ENCODE measurements at places on chromosomes 5 and 9.

DNA sequence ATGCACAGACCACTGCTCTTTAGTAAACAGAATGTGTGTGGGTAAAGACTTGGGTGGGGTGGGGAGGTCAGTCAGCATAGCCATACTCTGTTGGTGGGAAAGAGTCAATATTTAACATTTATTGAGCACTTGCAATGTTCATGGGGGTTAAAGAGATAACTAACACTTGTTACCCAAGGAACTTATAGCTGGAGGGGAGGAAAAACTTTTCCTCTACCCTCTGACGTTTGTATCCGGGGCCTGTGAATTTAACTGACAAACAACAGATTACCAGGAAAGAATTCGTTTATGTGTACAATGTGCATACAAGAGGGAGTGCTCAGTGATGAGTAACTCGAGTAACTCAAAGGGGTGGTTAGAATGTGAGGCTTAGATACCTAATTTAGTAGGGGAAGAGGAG is 6.8 kb upstream of the CLINT1 start:
- no peak for DNase-seq
- no peak overlapping the region for H3K4me3 ChIP-seq
- peaks cover 20% of the 10 kb centered on the region for H3K4me1 ChIP-seq
- H3K27me3 ChIP-seq, result no peaks in the 10 kb centered on the region
- H3K36me3 ChIP-seq, result no peaks in the 10 kb centered on the region

DNA sequence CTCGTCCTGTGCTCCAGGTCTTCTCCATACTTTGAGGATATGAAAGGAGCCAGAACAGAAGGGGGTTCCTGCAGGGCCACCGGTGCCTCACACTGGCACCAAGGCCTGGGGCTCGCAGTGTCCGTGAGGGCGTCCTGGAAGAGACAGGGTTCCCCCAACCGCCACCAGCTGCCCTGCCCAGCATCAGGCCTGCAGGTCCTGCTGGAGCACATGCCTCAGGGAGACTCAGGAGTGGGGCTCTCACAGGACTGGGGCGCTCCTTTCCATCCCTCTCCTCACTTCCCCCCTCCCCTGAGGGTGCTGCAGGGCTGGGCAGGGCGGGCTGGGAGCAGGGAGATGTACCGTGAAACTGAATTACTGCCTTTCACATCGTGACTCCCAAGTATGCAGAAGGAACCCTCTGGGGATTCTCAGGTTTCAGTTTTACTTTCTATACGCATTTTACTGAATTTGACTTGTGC is 31.7 kb downstream of the CEP72 start:
- H3K36me3 ChIP-seq, result peaks cover 13% of the 10 kb centered on the region
- H3K4me3 ChIP-seq, result no peak overlapping the region
- H3K4me1 ChIP-seq, result peaks cover 2% of the 10 kb centered on the region
- no peak overlapping the region for H3K27ac ChIP-seq

DNA sequence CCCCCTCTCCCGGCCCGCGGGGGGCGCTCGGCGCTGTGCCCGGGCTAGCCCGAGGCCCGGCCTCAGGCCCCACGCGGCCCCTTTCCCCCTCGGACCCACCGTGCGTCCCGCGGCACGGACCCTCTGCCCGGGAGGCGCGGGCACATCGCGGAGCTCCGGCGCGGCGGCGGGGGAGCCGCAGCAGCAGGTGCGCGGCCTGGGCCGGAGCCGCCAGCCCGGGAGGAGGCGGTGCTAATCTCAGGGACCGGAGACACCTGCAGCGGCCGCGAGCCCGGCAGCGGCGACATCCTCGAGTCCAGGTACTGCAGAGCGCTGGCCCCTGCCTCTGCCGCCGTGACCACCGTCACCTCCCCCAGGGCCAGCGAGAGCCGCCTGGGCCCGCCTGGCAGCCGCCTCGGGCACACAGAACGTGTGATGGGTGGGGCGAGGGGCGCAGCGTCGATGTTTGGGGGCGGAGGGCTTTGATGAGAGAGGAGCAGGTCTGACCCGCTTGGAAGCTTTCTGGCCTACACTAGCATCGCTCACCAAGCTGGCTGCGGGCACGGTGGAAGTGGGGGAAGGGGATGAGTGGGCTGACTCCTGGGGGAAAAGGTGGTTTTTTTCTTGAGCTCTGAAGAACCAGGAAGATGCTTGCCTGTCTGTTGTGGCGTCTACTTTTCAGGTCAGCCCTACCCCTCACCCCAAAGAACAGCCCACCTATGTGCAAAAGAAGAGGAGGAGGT is 524 bp downstream of the CYFIP2 start:
- peak overlapping the region; percentile 93 for H3K4me3 ChIP-seq
- peaks cover 67% of the 10 kb centered on the region for H3K4me1 ChIP-seq
- peak overlapping the region; percentile 84 for H3K27ac ChIP-seq
- DNase-seq, result no peak

GRCh38 chr5:68318955-68319705 is 103.6 kb downstream of the PIK3R1 start:
- H3K4me3 ChIP-seq, result no peak overlapping the region
- no peak for DNase-seq
- no peaks in the 10 kb centered on the region for H3K27me3 ChIP-seq
- H3K27ac ChIP-seq, result no peak overlapping the region
- H3K4me1 ChIP-seq, result peaks cover 16% of the 10 kb centered on the region

DNA sequence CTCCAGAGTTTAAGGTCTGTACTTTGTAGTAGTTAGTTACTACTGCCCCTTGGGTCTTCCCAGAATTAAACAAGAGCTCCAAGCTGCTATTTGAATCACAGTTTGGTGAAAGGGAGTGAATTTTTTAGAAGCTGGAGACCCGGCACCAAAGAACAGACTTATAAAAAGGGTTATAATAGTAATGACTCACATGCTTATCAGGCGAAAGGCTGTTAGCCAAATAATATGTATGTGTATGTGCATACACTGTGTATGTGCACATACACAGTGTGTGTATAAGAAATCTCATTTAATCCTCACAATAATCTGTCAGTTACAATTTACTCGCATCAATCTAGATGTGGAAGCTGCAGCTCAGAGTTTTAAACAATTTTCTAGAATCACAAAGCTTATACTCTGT is 59.5 kb upstream of the ITGA1 start:
- H3K36me3 ChIP-seq, result peaks cover 29% of the 10 kb centered on the region
- DNase-seq, result no peak
- H3K27ac ChIP-seq, result no peak overlapping the region
- no peak overlapping the region for H3K4me3 ChIP-seq
- peaks cover 35% of the 10 kb centered on the region for H3K4me1 ChIP-seq

Measured in activated naive CD8-positive, alpha-beta T cell treated with anti-CD3 and anti-CD28 coated beads, Interleukin-2, amount 10 ng/mL, durations not matched to agents 7 days and 5 days (primary cell).